ENCODE measurements at places on chromosomes 16 and 17.

GRCh38 chr16:70656712-70657263, 10.4 kb downstream of the IL34 start:
- no peak for DNase-seq

GRCh38 chr16:89198417-89199240, 1.7 kb downstream of the SLC22A31 start:
- DNase-seq: no peak

GRCh38 chr16:19835968-19836421, 48.7 kb downstream of the GPRC5B start:
- DNase-seq: no peak

GRCh38 chr17:67800495-67800928, 24.8 kb upstream of the BPTF start:
- DNase-seq: no peak

GRCh38 chr17:59332749-59333377, 1.4 kb downstream of the YPEL2 start:
- no peak for DNase-seq

DNA sequence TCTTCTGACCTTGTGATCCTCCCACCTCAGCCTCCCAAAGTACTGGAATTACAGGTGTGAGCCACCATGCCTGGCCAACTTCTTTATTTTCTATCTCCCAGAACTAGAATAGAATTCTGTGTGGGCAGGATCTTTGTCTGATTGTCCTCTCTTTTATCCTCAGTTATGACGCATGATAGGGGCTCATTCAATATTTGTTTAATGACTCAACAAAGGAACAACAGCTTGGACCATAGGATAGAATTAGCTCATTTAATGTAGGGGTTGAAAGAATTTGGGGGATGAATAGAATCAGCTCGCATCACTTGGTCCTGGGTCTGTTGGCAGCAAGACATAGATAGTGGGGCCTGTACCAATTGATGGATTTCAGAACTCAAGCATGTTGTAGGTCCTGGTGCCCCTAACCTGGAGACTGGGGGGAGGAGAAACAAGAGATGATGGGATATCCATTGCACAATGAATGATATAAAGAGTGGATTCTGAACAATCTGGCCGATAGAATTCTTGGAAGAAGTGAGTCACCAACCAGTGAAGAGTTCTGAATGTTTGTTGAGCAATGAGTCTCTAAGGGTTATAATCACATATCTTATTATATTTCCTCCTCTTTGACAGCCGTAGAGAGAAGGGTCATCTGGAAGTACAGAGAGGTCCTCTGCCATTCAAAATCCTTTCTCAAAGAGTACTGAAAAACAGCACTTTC, 250.2 kb downstream of the HS3ST4 start:
- no peak for DNase-seq

- no peak for DNase-seq
Measured at GRCh38 chr17:78019976-78020716, 61.6 kb downstream of the TNRC6C start.

DNA sequence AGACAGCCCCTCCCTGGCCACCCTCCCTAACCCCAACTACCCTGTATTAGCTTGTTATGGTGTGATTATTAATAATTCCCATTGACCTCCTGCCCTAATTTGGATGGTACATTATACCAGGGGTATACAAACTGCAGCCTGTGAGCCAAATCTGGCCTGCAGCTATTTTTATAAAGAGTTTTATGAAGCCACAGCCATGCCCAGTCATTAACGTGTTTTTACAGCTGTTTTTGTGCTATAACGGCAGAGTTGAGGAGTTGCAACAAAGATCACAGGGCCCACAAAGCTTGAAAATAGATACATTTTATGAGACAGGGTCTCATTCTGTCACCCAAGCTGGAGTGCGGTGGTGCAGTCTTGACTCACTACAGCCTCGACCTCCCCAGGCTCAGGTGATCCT, 6.0 kb downstream of the METTL22 start:
- DNase-seq: no peak

DNA sequence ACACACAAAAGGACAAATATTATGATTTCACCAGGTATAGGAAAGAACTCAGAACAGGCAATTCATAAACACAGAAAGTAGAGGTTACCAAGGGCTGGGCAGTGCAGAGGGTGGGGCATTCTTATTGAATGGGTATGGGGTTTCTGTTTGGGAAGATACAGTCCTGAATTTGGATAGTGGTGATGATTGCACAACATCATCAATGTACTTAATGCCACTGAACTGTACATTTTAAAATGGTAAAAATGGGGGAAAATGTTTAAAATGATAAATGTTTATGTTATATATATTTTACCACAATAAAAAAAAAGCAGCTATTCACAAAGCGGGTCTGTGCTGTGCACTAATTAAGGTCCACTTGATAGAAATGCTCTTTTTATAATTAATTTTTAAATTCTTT, 72.6 kb upstream of the FA2H start:
- no peak for DNase-seq

DNA sequence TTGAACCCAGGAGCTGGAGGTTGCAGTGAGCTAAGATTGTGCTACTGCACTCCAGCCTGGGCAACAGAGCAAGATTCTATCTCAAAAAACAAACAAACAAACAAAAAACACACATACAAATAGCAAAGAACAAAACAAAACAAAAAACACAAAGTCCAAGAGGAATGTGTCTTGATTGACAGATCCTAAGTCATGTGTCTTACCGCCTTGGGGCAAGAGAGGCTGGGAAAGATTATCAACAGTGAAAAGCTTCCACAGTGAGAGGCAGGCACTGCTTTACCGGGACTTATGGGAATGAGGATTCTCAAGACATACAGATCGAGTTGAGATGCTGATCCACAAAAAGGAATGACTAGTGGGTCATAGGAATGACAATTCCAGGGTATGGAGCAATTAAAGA, 62.7 kb upstream of the GAS7 start:
- DNase-seq: no peak

DNA sequence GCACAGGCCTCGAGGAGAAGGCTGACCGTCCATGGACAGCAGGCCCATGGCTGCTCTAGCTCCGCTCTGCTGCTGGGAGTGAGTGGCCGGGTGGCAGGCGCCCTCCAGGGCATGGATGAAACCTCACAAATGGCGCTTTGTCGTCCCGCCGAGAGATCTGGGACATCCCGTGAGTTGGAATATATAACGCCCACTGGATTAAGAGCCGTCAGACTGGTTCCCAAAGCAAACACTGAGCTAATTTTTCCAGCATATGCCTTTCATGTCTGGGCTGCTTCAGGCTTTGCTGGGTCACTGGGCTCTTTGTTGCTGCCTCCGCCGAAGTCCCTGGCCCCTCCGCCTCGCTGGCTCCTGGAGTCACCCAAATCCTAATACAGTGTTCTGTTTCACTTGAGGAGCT, 266.3 kb downstream of the FOXL1 start:
- DNase-seq: no peak

GRCh38 chr16:88731699-88732098, 25.4 kb downstream of the CTU2 start:
- no peak for DNase-seq

GRCh38 chr16:66741169-66741900, 10.1 kb downstream of the DYNC1LI2 start:
- no peak for DNase-seq

DNA sequence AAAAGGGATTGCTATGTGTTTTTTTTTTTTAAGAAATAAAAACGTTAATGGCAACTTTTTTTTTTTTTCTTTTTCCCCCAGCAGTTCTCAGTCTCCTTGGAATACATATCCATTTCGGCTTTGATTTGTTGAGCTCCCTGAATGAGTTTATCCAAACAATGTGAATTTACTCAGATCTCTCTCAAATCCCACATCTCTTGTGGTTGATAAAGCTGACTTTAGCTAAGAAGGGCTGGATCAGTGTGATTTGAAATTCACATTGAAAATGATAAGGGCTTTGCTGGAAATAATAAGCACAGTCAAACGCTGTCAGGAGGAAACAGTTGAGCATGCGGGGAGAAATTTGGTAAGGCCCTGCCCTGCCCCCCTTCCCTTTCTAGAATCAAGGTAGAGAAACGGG, 74.1 kb upstream of the IRX3 start:
- no peak for DNase-seq

- DNase-seq: no peak
Measured at GRCh38 chr17:32546031-32546444, 59.2 kb downstream of the CDK5R1 start.

GRCh38 chr17:79948406-79948944, 87.2 kb downstream of the TBC1D16 start:
- no peak for DNase-seq

DNA sequence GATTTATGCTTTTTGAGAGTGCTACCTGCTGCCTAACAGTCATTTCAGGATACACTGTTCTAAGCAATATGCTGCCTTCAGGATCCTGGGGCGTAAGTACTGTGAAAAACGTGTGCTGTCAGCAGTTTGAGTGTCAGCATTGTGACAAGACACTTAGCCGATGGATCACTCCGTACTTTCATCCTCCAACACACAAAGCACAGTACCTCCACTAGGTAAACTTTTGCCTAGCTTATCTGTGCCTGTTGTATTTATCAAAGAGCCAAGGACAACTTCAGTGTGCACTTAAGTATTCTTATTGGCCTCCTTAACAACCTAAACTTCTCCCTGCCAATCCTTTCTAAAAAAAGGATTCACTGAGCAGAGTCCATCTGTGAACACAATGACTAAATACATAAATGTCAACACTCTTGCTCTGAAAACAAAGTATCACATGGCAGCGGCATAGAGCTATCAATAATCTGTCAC, 33.8 kb upstream of the PHLPP2 start:
- no peak for DNase-seq

- no peak for DNase-seq
Measured at GRCh38 chr16:48059936-48060335, 95.9 kb downstream of the ABCC12 start.

DNA sequence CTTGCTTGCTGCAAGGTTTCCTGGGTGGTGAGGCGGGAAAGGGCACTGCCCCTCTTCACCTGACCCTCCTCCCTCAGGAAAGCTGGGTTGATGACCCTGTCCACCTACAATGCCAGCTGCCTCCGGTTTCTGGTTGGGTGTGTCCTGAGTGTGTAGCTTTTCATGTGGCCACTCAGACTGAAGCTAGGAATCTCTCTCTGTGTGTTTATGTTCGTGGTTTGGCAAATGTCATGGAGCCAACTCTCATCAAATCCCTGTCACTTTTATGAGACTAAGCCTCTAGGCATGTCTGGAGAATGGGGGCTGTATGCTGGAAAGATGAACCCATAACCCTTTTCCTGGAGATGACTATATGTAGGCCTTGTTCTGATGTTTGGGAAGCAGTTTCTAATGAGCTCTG, 17.1 kb downstream of the PLEKHG4 start:
- DNase-seq: no peak

DNA sequence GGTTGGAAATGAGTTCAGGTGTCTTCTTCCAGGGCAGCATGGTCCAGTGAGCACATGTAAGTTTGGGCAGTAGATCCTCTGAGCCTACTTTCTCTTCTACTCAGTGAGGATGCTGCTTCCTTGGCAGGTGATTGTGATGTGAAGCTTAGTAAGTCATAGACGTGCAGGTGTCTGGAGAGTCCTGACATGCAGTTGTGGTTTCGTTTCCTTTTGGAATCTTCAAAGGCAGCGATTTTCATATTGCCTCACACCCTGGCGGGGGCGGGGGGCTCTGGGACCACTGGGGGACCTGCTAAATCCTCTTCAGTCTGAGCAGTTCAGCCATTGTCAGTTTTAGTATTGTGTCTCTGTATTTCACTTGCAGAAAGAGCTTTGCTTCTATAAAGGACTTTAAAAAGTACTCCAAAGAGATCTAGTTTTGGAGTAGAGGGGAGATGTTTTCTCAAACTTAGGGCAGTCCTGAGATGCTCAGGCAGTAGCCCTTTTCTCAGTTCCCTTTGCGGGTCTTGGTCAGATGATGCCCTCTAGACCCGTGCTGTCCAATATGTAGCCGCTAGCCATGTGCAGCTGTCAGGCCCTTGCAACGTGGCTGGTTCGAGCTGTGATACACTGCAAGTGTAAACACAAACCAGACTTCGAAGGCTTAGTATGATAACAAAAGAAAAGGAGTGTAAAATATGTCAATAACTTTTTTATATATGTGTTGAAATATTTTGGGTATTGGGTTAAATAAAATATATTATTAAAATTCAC, 4.0 kb upstream of the CDK5R1 start:
- DNase-seq: no peak

DNA sequence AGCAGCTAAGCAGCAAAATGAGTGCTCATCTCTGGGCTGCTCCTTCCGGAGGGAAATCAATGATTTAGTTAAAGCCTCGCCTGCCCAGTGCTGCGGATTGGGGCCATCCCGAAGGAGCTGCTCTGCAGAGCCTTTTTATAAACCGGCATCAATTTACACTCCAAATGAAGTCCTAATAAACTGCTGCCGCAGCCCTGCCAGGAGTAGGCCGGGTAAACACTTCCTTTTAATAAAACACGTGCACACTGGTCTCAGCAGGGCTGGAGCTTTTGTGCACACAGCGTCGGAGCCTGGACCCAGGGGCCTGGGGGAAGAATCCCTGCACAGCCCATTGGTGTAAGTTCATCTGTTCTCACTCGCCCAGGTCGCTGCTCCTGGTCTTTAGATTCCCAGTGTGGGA, 79.6 kb upstream of the HS3ST2 start:
- no peak for DNase-seq

- no peak for DNase-seq
Measured at GRCh38 chr17:66310528-66311148, 8.2 kb downstream of the PRKCA start.
